NCI-H345 (cell line): ENCODE measurements at places on chromosomes 7 and 10.

GRCh38 chr7:30379131-30379530 is 94.7 kb downstream of the ZNRF2 start:
- DNase-seq, result no peak

- no peak for DNase-seq
Observed at GRCh38 chr10:113945075-113945686, 90.7 kb downstream of the NHLRC2 start.

GRCh38 chr10:84822931-84823630 is 494.7 kb downstream of the CCSER2 start:
- DNase-seq, result no peak

DNA sequence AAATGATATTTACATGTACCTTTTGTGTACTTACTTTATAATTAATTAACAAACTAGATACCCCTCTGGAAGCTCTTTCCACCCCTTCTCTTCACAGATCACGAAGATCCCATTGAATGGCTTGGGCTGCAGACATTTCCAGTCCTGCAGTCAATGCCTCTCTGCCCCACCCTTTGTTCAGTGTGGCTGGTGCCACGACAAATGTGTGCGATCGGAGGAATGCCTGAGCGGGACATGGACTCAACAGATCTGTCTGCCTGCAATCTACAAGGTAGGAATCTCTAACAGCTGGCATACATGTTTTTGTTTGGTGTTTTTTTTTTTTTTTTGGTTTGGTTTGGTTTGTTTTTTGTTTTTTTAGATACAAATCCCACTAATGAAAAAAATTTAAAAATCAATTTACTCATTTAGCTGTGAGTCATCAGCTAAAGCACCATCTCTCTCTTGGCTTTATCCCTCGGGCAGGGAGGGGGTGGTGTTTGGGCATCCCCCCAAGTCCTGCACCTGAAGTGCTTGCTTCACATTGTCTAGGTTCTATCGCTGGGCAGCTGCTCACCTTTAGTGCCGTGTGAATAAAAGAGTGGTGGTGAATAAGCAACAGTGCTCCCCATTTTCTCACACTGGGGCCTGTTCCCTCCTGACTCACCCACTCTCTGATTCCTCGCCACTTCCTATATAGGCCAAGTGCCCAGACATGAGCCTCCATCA is 68.9 kb downstream of the MET start:
- no peak for DNase-seq

GRCh38 chr7:2082139-2082998 is 150.4 kb downstream of the MAD1L1 start:
- DNase-seq, result no peak

DNA sequence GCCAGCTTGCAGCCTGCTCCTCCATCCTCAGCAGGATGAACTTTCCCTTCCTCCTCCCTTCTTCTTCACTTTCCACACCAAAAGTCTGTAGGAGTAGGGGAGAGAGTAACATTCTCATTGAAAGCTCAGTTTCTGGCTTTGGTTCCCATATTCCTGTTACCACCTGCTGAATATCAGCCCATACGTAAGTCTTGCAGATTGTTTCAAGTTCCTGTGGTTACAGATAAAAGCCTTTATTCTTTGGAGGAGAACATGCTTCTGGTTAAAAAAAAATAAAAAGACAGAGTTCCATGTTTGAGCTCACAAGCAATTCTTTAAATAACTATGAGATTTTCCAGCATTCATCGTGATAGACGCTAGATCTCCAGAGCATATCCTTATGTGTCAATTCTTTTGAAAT is 637.3 kb downstream of the SUGCT start:
- no peak for DNase-seq

GRCh38 chr7:139471740-139472353 is 11.6 kb downstream of the KLRG2 start:
- DNase-seq, result no peak

DNA sequence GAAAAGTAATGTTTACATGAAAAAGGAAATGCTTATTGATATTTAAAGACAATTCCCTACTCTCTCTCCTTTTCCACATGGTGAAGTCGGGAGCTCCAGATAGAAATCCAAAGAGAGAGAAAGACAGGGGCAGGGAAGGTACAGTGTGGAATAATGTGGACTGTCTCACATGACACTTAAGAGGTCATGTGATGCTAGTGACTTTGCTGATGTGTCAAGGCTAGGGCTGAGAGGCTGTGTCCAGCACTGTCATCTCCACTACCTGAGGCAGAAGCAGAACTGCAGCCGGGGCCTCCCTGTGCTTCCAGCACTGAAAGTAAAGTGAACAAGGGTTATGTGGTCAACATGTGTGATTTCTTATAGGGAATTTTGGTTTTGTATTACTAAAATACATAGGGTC is 26.0 kb downstream of the NRG3 start:
- no peak for DNase-seq

DNA sequence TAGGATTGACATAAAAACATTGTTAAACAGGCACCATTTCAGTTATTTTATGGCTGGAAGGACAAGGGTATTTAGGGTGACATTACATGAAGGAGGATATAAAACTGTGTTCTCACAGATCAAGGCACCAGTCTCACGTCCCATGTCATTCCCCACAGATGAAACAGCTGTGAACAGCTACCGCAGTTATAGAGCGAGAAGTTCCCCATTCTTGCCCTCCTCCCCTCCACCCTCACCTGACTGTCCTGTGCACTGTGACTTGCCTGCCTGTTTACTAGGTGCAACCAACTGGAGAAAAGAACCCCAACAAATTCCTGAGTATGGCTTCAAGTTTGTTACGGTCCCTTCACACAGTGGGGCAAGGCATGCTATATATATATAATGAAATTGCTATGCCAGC is 141.6 kb downstream of the SND1 start:
- no peak for DNase-seq

DNA sequence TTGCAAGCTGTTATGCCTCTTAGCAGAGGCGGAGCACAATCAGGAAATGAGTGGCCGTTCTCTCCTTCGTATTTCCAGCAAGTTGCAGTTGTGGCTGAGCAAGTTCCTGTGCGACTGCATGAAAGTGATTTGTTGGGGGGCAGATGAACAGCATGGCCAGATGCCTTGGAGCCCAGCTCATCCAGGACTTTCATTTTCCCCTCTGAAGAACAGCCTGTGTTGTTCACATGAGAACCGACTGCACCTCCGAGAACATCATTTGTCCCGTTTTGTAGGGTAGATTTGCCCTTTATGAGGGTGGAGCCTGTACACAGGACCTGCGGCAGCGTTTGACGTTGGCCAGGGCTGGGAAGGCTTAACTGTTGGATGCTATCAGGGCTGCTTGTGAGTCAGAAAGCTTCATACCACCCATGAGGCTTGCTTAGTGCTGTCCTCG is 4.4 kb downstream of the BAG3 start:
- no peak for DNase-seq

GRCh38 chr10:35636956-35637355 is 5.1 kb downstream of the FZD8 start:
- no peak for DNase-seq

DNA sequence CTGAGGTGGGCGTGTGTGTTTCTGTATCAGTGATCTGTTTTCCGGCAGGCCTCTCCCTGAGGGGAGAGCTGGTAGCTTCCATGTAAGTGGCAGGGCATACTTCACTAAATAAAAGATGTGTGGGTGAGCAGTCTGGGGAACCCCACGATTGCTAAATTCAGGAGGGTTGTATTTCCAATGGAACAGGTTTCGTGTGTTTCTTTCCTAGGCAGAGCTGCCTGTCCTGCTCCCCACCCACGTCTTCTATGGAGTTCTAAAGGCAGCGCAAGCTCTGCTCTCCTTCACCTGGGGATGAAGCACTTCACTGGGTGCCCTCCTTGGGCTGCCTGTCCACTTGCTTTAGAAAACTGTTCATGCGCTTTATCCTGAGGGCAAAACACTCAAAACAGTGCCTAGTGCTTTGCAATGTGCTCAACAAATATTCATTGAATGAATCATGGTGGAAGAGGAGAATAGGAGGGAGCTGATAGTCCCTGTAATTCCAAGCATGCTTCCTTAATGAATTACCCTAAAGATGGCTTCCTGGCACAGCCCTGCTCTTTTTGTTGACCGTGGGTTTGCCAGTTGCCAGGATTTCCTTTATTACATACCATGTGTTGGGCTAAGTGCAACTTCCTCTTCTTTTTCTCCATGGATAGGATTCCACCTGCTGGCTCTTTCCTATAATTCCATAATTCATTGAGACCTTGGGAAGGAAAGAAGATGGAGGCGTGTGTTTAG is 50.6 kb upstream of the SRPK2 start:
- peak; percentile 34 for DNase-seq
